Stimulated activated CD8-positive, alpha-beta memory T cell treated with anti-CD3 and anti-CD28 coated beads, Interleukin-4, amount 100 ng/mL, for 1 hour (primary cell): ENCODE measurements at places on chromosomes 3 and 15.

GRCh38 chr3:161969867-161970266 is 473.3 kb downstream of the OTOL1 start:
- DNase-seq = no peak

DNA sequence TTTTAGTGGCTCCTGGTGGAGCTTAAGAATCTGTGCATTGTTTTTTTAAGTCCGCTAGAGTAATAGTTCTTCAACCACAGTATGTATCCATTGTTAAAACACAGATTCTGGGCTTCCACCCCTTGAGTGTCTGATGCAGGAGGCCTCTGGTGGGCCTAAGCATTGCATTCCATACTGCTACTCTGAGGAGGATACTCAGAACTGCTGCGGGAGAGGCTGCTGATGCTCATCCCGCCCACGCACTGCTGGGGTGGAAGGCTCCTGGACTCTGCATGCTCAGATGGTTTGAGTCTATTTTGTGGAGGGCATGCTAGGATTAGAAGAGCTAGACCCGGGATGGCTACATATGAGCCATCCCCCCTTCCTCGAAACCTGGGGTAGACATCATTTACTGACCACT is 74.4 kb downstream of the THSD4 start:
- DNase-seq = no peak

- no peak for DNase-seq
Observed at GRCh38 chr15:89749951-89750559, 994 bp downstream of the MESP1 start.

DNA sequence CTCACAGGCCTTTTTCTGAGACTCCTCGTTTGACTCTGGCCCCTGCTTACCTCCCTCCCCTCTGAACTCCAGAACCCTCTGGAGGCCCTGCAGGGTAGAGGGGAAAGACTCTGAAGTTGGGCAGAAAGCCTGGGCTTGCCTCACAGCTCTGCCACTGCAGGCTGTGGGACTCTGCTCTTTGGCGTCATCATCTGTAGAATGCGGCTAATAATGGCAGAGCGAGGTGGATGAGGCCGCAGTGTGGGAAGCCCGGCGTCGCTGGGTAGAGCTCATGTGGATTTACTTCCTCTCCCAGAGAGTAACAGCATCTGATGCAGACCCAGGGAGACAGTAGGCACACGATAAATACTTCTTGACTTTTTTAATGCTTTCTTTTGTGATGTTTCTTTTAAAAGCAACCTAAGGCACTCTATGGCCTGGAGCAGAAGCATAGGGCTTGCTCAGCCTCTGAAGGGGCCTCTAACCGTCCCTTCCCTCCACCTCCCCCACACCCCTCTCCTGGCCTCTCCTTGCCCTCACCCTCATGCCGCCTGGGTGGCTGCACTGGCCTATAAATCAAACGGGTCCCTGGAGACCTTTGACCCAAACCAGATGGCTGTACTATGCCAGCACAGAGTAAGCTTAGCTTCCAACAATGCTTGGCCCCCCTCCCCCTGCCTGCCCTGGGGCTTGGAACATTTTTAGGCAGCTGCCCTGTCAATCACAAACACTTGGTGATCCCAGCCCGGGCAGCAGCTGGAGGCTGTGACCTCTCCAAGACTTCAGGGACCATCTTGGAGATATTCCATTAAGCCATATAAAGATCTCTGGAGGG is 32.9 kb downstream of the SPSB4 start:
- no peak for DNase-seq

DNA sequence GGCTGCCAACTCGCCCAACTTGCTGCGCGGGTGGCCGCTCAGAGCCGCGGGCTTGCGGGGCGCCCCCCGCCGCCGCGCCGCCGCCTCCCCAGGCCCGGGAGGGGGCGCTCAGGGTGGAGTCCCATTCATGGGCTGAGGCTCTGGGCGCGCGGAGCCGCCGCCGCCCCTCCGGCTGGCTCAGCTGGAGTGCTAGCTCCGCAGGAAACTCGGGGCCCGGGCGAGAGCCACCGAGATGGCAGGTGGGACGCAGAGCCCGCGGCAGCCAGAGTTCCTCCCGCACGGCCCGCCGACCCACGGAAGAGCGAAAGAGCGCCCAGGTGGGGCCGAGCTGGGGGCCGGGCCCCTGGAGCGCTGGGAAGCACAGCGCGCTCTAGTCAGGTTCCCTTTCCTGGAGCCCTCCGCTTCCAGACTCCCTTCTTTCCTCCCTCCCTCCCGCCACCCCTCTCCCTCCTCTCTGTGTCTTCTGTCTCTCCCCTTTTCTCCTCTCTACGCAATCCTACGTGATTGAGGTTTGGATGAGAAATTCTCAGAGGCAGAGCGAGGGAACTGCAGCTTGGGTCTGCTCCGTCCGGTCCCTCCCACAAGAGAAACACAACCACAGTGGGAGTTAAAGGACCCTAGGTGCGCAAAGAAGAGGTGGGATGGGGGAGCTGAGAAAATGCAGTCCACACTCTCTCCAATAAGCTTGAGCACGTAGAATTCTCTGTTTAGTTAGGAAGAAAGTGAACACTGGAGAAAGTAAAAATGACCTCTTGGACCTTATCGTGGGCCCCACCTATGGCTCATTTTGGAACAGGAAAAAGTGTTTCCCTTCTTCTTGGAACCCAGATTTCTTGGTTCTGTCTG is 317.3 kb downstream of the FGF12 start:
- DNase-seq = no peak
